Stromal cell of bone marrow (primary cell): ENCODE measurements at places on chromosomes 12 and 14.
A peak's percentile ranks its signal among the peaks of the same experiment; 100 is the strongest.

- DNase-seq = no peak
These were observed 267.2 kb upstream of the DIO3 start for GRCh38 chr14:101294136-101294535.

DNA sequence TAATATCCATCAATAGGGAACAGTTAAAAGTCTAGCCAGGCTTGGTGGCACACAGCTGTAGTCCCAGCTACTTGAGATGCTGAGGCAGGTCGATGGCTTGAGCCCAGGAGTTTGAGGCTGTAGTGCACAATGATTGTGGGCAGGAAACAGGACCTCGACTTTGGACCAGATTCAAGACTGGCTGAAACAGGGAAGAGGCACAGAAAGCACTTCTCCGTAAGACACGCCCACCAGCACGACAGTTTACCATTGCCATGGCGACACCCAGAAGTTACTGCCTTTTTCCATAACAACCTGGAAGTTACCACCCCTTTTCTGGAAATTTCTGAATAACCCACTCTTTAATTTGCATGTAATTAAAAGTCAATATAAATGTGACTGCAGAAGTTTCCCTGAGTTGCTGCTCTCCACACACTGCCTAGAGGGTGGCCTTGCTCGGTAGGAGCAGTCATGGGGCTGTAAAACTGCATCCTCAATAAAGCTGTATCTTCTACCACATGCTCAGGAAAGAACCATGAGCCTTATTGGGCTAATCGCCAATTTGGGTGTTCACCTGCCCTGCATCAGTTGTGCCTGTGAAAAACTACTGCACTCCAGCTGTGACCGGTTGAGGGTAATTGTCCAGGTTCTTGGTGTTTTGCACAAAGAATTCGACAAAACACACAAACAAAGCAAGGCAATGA is 4.6 kb upstream of the LRRC23 start:
- DNase-seq = peak; percentile 53

- DNase-seq = peak; percentile 1
These were observed 160.0 kb downstream of the TPH2 start for GRCh38 chr12:72098622-72099021.

DNA sequence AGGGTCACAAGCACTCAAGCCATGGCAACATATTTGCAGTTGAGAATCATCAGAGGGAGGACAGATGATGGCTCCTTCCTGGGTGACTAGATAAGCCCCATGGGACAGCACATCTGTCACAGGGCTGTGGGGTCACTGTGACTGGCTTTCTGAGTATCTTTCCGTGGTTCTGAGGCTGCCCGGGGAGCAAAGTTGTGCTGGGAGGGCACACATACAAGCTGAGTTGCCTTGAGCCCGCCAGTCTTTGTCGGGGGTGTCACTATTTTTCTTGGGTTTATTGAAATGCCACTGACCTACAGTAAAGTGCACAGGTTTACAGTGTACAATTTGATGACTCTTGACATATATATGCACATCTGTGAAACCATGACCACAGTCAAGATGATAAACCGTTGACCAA is 17.2 kb upstream of the KIF26A start:
- DNase-seq = no peak

- DNase-seq = peak; percentile 49
These were observed 7.6 kb upstream of the RAB21 start for GRCh38 chr12:71746974-71747611.

- DNase-seq = no peak
These were observed 265.9 kb downstream of the EFCAB11 start for GRCh38 chr14:89688507-89689211.

DNA sequence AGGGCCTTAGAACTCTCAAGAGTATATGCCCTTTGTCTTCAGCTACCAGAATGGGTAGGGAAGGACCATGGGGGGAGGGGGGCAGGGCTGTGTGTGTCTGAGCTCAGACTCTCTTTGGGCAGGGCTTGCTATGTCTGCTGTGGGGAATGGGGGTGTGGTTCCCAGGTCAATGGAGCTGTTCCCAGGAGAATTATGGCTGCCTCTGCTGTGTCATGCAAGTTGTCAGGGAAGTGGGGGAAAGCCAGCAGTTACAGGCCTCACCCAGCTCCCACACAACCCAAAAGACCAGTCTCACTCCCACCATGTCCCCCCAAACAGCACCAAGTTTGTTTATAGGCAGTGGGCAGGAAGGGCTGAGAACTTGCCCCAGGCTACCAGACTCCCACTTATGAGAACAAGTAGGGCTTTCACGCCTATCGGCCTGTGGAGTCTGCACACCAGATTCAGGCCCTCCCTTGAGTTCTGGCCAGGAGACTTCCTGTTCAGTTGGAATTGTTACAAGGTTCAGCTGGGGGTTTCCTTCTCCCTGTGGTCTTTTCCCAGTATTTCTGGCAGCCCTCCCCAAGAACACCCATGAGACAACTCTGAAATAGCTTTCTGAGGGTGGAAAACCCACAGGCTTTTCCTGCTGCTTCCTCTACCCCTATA is 6.1 kb upstream of the SERPINA11 start:
- no peak for DNase-seq

GRCh38 chr12:26692407-26692806 is 140.6 kb downstream of the ITPR2 start:
- no peak for DNase-seq

- DNase-seq = no peak
These were observed 880 bp upstream of the FLRT2 start for GRCh38 chr14:85528897-85529631.

GRCh38 chr12:127191129-127191528 is 1075.8 kb upstream of the TMEM132C start:
- peak; percentile 66 for DNase-seq

DNA sequence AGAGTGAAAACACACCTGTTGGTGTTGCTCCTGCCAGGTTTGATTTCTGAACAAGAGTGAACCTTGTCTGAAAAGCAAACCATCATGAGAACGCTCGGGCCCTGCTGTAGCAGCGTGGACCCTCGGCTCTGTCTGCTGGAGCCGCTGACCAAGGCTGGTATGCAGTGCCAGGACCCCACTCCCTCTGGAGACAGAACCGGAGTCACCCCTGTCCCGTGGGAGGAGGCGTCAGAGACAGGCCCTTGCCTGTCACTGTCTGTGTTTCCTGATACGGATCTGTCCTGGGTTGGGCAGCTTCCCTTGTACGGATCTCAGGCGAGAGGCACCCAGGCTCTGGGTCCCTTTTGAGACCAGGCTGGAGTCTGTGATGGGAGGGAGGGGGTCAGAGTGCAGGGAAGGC is 111.6 kb downstream of the ADGRD1 start:
- no peak for DNase-seq

DNA sequence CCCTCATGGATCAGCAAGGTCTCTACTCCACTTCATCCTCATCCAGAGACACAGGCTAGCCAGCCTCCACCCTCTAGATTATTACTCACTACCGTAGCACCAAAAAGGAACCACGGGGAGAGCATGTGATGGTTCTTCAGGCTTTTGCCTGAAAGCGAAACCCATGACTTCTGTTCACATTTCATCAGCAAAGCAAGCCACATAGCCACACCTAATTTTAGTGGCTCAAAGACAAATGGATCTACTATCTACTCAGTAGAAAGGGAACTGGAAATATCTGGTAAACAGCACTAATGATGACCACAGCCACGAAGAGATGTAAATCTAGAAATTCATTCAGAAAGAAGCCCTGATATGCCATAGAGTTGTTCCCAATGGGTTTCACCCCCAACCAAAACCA is 51.4 kb downstream of the VCPKMT start:
- DNase-seq = peak; percentile 86

DNA sequence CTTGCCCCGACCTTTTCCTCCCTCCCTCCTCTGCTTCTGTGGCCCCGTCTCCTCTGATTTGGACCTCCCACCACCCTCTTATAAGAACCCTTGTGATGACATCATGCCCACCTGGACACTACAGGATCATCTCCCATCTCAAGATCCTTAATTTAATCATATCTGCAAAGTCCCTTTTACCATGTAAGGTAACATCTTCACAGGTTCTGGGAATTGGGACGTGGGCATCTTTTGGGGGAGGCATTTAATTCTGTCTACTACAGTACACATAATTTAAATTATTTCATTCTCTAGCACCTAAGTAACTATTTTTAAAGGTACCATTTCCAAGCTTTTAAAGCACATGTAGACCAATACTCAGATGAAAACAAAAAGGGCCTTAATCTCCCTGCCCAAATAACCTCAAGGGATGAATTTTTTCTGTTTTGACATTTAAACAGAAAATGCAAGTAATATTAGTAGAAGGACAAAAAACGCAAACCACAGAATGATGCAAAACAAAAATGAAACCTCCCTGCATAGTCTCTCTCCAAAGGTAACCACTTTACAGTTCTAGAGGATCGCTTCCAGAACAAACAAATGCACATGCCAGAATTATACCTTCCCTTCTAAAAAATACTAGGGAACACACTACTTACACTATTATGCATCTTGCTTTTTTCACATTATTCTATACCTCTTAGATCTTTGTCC is 222.1 kb downstream of the AACS start:
- no peak for DNase-seq

DNA sequence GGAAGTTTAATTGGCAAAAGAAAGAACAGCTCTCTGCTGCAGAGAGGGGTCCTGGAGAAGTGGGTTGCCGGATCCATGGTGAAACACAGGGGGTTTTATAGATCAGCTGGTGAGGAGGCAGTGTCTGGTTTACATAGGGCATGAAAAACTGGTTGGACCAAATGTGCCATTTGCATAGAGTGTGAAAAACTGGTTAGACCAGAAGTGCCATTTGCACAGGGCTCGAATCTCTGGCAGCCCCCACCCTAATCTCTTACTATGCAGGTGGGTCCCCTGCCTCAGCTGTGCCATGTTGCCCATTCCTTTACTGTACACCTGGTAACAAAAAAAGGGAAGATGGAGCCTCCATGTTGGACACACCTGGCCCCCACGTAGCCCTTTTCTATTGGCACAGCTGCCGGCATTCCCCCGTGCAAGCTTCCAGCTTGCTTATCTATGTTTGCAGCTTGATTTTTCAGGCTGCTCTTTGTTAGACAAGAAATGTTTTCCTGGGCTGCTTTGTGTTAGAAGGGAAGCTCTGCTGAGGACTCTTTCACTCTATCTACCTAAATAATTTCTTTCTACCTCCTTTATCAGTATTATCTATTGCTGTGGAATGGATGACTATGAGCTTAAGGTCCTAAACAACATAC is 61.1 kb upstream of the TMEM132D start:
- DNase-seq = no peak

DNA sequence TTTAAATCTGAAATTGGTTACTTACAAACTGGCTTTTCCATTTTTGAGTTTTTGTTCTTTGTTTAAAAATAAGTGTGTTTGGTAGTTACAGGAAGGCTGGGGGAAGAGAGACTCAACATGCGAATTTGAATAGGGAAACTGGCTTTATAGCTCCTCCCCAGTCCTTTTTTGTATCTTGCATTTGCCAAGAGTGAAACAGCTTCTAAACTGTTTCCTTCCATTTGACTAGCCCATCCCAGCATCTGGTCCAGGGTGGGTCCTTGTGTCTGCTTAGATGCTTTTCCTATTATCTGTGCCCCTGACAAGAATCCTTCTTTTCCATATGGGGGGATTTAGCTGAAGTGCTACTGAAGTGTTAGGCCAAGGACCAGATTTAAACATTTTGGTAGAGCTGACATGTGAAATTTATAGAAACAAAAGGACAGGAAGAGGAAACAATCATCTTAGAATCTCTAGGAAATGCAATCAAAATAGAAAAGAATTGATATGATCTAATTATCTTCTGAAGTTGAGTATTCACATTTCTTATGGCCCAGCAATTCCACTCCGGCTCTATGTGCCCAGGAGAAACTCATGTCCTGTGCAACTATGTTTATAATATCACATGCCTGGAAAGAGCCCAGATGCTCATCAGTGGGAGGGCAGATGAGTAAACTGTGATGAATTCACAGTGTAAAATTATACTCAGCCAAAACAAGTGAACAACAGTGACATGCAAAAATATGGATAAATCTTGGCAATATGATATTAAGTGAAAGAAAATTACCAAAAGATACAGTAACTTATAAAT is 7.4 kb downstream of the SMOC1 start:
- peak; percentile 41 for DNase-seq
